ENCODE measurements at places on chromosomes 6 and 20. TPM values are rescaled to one million over a fixed set of nuclear protein-coding genes. Genes with fewer than 3 reads are reported as not detected.

DNA sequence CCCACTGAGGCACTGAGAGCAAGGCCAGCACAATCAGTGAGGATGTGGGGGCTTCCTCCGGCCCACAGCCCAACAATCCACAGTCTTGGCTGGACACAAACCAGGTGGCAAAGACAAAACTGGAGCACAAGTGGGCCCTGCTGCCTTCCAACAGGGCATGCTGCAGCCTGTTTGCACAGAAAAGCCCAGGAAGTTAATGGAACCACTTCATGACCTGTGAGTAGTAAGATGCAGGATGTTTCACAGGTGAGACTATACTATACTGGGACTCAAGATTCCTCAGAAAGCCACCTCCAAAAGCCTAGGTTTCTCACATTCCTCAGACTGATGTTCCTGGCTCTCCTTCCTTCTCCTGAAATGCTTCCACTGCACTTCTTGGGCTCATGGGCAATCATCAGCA lies 235.5 kb downstream of the KIF16B start:
- no peaks in the 10 kb centered on the region for H3K27me3 ChIP-seq
- H3K36me3 ChIP-seq: no peaks in the 10 kb centered on the region
- no peak overlapping the region for H3K4me3 ChIP-seq
- H3K4me1 ChIP-seq: no peaks in the 10 kb centered on the region

- peaks cover 34% of the 10 kb centered on the region for H3K36me3 ChIP-seq
- no peak overlapping the region for H3K4me3 ChIP-seq
- H3K4me1 ChIP-seq: peaks cover 24% of the 10 kb centered on the region
Measured at GRCh38 chr6:7236306-7237209, 76.4 kb downstream of the SSR1 start.

GRCh38 chr20:17287998-17288397 lies 61.2 kb downstream of the PCSK2 start:
- no peak overlapping the region for H3K27ac ChIP-seq
- H3K36me3 ChIP-seq: no peaks in the 10 kb centered on the region
- no peaks in the 10 kb centered on the region for H3K4me1 ChIP-seq
- no peaks in the 10 kb centered on the region for H3K27me3 ChIP-seq
- DNase-seq: no peak

- H3K27ac ChIP-seq: no peak overlapping the region
- no peak for DNase-seq
- no peak overlapping the region for H3K4me3 ChIP-seq
- H3K27me3 ChIP-seq: no peaks in the 10 kb centered on the region
- peaks cover 9% of the 10 kb centered on the region for H3K4me1 ChIP-seq
Measured at GRCh38 chr20:25277941-25278521, 30.1 kb downstream of the PYGB start.

- no peak overlapping the region for H3K27ac ChIP-seq
- H3K4me1 ChIP-seq: peaks cover 50% of the 10 kb centered on the region
- DNase-seq: no peak
- H3K4me3 ChIP-seq: no peak overlapping the region
- H3K36me3 ChIP-seq: peaks cover 19% of the 10 kb centered on the region
Measured at GRCh38 chr6:119324718-119325117, 24.8 kb downstream of the MAN1A1 start.

Gene SRMS
- total RNA-seq: not detected

Data from activated CD8-positive, alpha-beta T cell treated with anti-CD3 and anti-CD28 coated beads, Interleukin-2, amount 10 ng/mL, durations not matched to agents 7 days and 5 days (primary cell).